ENCODE measurements at places on chromosomes 6 and 20.

- no peak for DNase-seq
These were observed 7.9 kb downstream of the GNL1 start for GRCh38 chr6:30548375-30548774.

DNA sequence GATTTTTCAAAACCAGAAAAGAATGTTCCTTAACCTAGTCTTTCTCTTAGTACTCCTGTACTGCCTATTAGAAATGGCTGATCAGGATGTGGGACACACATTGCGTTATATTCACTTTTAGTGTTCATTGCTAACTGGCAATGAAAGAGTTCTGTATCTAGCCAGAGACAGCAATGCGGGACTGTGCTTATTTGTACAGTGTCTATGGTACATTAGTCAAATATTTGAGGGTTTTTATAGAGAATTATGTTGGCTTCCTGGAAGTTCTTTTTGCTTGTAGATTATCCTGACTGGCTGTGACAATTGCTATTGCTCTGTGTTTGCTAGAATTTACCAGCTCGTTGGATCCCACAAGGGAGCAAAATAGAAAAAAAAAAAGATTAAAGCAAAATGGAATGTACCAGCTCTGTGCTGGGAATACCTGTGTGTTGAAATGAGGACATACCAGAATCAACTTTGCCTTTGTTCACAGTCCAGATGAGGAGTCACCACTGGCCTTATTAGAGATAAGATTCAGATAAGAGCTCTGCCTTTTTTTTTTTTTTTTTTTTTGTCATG is 22.4 kb upstream of the IFNGR1 start:
- peak; percentile 79 for DNase-seq

- no peak for DNase-seq
These were observed 61.0 kb upstream of the NKAIN2 start for GRCh38 chr6:123742626-123743025.

DNA sequence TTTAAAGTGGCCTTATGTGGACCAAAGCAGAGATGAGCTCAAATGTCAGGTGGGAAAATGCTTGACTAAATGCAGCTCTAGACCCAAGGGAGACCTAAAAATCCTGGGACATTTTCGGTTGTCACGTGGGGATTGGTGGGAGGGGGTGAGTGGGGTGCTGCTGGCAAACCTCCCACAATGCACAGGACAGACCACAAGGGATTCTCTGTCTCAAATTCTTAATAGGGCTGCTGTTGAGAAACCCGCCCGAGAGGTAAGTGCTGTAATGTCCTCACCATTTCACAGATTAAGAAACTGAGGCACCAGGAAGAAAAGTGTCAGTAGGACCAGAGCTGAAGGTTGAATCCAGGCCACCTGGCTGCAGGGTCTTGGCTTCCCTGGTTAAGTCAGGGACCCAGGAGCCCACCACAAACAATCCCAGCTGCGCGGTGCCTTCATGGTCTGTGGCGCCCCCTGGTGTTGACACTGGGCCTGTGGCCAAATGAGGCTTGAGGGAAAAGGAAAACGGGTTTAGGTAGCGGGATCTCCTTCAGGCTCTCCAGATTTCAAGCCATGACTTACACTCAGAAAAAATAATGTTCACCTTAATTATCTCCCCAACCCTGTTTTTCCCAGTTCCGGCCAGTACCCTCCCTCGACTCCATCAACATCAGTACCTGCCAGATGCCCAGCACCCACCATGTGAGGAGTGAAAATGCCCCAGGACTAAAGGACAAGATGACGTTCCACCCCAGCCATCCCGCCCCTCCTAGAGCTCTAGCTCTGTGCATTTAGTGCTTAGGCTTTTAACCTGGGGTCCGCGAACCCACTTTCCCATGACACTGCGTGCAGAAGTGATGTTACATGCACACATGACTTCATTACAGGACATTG is 7.2 kb downstream of the HLA-G start:
- peak; percentile 47 for DNase-seq

- no peak for DNase-seq
These were observed 117.6 kb downstream of the EPB41L2 start for GRCh38 chr6:130945401-130945919.

DNA sequence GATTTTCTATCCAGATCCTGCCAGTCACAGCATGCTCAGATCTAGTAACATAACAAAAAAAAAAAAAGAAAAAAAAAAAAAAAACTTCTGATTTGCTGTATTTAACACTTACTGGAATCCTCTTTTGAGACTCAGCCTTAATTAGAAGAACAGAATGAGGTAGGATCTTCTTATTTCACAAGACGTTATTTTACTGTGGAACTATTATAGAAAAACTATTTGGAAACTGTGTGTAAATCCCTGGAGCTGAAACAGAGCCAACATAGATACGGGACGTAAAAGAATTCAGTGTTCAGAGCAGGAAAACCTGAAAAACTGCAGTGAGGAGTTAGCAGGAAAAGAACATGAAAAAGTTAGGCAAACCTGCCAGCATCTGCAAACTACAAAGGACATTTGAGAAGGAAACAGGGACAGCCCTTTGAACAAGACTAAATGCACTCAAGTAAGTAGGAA is 3.4 kb upstream of the ZNF217 start:
- no peak for DNase-seq

GRCh38 chr20:54176610-54177009 is 2.8 kb upstream of the CYP24A1 start:
- DNase-seq, result no peak

GRCh38 chr6:44828780-44829179 is 441.3 kb downstream of the CDC5L start:
- no peak for DNase-seq

GRCh38 chr20:55919956-55920355 is 85.4 kb downstream of the CBLN4 start:
- DNase-seq, result no peak

GRCh38 chr6:17393892-17394631 is 667 bp downstream of the CAP2 start:
- peak; percentile 73 for DNase-seq

DNA sequence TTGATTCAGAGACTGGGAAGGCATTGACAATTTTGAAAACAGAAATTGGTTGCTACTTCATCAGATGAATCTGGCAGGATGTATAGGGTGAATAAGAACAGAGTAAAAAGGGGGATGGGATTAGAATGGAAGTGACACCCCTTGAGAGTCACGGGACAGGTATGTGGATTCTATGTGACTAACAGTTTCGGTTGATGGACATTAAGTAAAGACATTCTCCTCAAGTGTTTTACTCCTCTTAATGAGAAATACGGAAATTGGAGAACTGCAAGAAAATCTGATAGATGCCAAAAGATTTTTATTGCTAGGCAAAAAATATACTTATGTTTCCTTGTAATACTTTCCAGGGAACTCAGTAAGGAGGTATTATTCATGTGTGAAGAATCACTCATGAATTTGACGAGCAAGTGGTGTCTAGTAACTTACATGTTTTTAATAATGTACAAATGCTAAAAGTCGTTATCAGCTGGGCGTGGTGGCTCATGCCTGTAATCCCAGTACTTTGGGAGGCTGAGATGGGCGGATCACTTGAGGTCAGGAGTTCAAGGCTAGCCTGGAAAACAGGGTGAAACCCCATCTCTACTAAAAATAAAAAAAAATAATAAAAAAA is 135.8 kb downstream of the KIF16B start:
- no peak for DNase-seq

DNA sequence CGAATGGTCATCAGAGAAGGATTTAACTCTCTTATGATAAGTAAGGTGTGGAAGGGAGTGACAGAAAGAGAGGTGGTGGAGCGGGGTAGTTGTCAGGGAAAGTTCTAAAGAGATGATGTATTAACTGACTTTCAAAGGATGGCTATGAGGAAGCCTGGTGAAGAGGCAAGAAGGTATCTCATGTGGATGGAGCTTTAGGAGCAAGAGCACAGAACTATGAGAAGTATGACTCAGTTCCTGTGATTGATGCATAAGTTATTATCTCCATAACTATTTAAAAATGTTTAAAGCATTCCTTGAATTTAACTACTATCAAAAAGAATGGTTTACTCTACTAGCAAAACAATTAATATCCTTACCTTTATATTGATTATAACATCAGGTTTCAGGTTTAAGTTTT is 28.8 kb downstream of the AK9 start:
- DNase-seq, result no peak

GRCh38 chr20:21048841-21049273 is 57.3 kb downstream of the LINC00237 start:
- DNase-seq, result no peak

DNA sequence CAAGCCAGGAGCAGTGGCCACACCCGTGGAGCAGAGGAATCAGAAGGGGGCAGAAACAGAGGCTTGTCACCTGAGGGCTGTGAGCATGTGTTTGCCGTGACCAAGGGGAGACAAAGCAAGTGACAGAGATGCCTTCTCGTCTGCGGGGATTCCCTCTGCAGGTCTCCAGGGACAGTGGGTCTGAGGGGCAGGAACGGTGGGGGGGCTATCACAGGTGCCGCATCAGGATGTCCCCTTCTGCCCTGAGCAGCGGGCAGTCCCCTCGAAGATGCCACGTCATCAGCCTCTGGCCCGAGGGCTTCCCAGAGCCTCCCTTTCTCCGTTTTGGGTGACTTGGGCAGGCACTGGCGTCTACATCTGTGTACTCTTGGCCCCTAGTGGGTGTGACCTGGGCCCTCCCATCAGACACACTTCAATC is 338.7 kb downstream of the PREX1 start:
- DNase-seq, result no peak

DNA sequence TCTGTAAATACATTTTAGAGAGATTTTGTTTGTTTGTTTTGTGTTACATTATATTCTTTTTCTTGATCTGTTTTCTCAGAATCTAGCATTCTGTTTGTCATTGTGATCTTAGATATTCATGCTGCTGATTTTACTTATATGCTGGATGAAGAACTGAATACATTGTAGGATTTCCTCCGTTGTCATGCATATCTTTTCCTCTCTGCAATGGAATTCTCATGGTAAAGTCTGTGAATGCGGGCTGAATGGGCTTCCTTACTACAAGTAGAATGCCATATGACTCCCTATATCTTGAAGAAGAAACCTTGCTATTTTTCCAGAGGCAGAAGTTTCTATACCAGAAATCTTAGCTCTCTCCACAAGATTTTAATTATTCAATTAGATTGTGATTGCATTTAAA is 2.4 kb upstream of the DEFB114 start:
- no peak for DNase-seq

- DNase-seq, result no peak
These were observed 2.7 kb downstream of the FAM110A start for GRCh38 chr20:836190-836589.

- DNase-seq, result no peak
These were observed 344.1 kb downstream of the CDC5L start for GRCh38 chr6:44731485-44732095.

DNA sequence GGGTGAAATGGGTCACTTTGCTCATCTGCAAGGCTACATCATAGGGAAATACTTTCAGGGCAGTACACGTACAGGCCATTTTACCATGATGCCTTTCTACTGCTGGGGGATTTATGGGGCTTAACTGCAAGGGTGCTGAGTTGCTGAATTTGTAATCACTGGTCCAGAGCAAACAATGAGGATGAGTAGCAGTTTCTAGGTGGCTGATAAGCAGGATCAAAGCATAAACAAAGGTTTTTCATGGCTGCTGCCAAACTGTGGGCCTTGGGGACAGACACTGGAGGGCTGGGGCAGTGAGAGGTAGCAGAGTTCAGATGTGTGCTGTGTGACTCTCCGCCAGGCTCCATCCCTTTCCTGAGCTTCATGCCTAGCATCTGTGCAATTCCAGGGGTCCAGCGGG is 68.3 kb downstream of the CNBD2 start:
- no peak for DNase-seq

Data from Caco-2 (cell line).